Activated CD4-positive, alpha-beta T cell treated with anti-CD3 and anti-CD28 coated beads for 1 hour (primary cell): ENCODE measurements at places on chromosomes 2 and 18.

DNA sequence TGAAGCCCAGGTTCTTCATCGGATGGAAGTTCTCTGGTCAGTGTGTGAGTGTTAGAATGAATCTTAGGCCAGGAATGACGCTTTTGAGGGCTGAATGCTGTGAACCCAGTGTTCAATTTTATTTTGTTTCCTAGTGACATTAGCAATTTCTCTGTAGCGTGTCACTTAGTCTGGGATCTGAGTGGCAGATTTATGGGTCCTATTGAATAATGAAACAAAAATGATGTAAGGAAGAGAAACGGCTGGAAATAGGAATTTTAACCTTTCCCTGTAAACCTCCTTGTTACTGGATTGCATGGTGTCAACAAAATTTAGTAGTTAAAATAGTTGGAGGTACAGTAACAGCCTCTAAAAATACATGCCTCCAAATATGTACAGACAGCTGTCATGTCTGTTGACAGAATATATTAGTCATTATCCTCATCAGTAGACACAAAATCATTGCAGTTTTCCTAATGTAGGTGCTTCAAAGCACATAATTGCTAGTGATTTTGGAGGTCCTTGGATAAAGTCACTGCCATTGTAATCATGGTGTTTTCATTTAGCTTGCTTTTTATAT lies 223.8 kb upstream of the SPRED2 start:
- DNase-seq, result no peak

DNA sequence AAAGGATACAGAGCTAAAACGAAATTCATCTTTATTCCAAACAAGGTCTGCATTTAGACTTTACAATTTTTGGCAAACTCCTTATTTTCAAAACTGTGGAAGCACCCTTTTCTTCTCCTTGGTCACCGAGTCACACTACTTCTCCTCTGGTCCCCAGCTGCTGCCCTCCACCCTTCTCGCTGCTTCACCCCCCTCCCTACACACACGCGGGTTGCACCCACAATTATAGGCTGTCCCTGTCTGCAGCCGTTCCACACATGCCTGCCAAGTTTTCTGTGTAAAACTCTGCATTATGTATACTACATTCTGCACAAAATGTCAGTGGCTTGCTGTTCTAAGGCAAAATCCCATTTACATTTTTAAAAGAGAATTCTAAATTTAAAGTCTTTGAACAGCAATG lies 63.5 kb downstream of the PTPN2 start:
- DNase-seq, result no peak

- no peak for DNase-seq
Observed at GRCh38 chr2:27992787-27993401, 102.4 kb downstream of the BABAM2 start.

GRCh38 chr2:222907790-222908441 lies 47.1 kb downstream of the ACSL3 start:
- DNase-seq, result no peak

DNA sequence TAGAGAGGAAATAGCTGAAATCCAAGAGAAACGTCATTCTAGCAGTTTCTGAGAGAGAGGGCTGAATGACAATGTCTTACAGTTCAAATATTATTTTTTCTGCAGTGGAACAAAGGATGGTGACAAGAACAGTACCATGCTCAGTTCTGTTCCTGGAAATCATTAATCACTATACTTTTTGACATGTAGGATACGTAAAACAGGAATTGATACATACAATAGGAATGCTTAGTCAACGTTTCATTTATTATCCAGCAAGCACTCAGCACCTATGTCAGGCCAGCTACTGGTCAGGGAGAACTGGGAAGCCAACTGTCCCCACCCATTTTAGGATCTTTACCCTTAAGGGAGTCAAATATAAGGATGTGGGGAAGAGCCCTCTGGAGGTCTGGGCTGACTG lies 114.7 kb downstream of the DHRS9 start:
- DNase-seq, result no peak

DNA sequence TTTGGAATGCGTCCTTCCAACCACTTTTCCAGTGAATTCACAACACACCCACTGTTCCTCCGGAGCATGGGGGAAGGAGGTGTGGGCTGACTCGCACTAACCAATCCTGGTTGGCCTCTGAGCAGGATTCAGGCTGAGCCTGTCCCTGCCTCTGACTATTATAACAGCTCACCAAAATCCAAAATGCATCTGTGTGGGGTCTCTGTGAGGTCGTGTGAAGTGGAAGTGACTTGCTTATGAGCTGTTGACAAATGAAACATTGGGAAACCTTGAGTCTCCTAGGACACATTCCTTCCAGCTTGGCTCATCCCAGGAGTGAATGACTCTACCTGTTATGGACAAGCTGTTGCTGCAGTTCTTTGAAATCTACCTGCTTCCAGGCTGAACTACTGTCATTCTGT lies 1.5 kb downstream of the CIDEA start:
- DNase-seq, result no peak

GRCh38 chr2:199680482-199680881 lies 170.5 kb downstream of the FTCDNL1 start:
- DNase-seq, result no peak

GRCh38 chr2:77807531-77808215 lies 285.5 kb upstream of the LRRTM4 start:
- DNase-seq, result no peak

- DNase-seq, result no peak
Observed at GRCh38 chr2:147086715-147087114, 758.1 kb upstream of the ACVR2A start.

DNA sequence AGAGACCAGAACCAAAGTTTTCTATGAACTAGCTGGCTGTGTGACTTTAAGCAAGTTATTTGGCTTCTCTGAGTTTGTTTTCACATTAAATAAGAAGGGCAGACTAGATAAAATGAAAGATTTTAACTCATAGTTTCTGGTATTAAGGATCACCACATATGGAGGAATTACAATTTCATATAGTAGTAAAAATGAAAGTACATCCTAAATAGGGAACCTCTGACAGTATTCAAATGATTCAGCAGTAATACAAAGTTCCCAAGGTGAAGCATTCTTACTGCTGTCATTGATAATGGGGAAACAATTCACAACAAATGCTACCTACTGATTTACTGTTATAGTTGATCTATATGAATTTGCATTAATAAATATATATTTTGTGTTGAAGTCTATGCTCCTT lies 170.3 kb upstream of the VRK2 start:
- no peak for DNase-seq

- no peak for DNase-seq
Observed at GRCh38 chr2:46983065-46983801, 67.6 kb upstream of the MCFD2 start.

- no peak for DNase-seq
Observed at GRCh38 chr2:149692961-149693396, 105.4 kb upstream of the MMADHC start.

GRCh38 chr2:122469147-122469546 lies 713.7 kb downstream of the TSN start:
- no peak for DNase-seq

- DNase-seq, result no peak
Observed at GRCh38 chr2:188199716-188200128, 92.0 kb upstream of the GULP1 start.

- DNase-seq, result no peak
Observed at GRCh38 chr18:26134107-26134506, 438 bp downstream of the PSMA8 start.

GRCh38 chr18:40878371-40878770 lies 1076.7 kb upstream of the PIK3C3 start:
- DNase-seq, result no peak

- DNase-seq, result no peak
Observed at GRCh38 chr2:227163485-227163997, 464 bp downstream of the COL4A4 start.

DNA sequence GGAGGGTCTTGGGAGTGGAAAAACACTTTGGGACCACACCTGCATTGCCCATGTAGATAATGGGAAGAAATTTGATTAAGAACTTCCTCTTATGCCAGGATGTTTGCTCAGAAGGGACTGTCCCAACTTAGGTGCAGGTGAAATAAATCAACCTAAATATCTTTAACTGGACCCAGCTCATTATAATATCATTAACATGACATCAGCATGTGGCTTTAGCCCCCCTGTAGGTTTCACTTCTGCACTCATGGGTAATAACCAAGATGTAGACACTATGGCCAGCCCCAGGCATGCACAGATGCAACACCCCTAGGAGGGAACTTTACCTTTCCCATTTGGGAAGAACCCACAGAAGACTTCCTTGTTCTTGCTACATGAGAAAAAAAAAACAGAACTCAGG lies 227.4 kb upstream of the ZNF804A start:
- no peak for DNase-seq

DNA sequence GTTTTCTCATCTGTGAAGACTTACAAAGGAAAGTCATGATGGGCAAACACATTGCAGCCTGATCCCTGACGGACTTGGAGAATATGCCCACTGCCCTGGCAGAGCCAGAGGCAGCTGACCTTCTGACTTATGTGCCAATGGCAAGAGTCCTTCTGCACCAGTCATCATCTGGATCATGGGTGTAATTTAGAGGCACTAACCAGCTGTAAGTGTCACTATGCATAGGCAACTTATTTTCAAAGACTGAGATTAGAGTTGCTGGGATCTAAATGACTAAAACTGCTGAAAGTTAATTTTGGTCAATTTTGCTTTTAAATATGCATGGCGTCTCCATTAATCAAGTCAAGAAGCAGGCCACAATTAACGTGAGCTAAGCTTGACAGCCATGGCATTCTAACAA lies 261.2 kb downstream of the BCL11A start:
- no peak for DNase-seq

- DNase-seq, result no peak
Observed at GRCh38 chr18:80193701-80194100, 53.6 kb downstream of the PARD6G start.

DNA sequence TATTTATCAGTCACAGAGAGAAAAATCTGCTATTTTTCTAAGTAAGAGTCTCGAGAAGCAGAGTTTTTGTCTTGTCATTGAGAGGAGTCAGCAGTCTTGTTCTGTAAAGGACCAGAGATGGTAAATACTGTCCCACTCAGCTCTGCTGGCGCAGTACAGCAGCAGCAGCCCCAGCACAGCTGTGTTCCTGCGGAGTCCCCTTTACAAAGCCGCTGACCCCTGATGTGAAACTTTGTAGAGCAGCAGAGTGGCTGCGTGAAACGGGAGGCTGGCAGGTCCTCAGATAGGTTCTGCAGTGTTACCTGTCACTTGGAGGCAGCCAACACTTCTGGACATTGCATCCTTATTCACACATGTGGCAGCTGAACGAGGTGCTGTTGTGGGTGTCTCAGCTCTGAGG lies 45.2 kb downstream of the TMEM185B start:
- no peak for DNase-seq

GRCh38 chr2:236380051-236380612 lies 115.9 kb upstream of the ASB18 start:
- no peak for DNase-seq
